ENCODE measurements at places on chromosomes 11 and 22.
A peak's percentile ranks its signal among the peaks of the same experiment; 100 is the strongest.

- no peak for DNase-seq
These were observed 78.4 kb downstream of the MYO7A start for GRCh38 chr11:77206264-77207018.

- no peak for DNase-seq
These were observed 17.2 kb downstream of the SLC2A11 start for GRCh38 chr22:23874871-23875270.

GRCh38 chr11:3014943-3015342, 22.8 kb upstream of the NAP1L4 start:
- DNase-seq = no peak

DNA sequence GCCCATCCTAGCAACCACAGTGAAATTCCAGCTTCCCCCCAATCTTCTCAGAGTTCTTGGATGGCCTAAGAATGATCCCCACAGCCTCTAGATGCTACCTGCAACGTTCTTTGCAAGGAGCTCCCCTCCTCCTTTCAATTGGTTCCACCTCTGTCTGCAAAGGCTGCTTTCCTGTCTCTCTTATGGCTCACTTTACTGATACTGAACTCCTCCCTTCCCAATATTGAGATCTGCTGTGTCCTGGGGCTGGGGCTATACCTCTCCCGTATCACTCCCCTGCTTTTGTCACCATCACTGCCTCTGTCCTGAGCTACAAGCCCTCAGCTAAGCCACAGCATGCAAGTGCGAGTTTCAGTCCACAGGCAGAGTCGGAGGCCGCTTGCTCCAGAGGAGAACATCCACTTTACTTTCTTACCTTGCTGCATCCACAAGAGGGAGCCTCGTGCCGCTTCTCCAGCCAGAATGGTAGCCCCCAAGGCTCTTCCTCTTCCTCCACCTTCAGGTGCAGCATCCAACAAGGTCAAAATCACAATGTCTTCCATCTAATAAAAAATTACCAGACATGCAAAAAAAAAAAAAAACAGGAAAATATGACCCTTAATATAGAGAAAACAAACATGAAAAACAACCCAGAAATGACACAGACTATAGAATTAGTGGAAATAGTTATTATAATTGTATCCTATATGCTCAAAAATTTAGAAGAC, 48.6 kb upstream of the TMEM45B start:
- DNase-seq = no peak

- no peak for DNase-seq
These were observed 48.6 kb upstream of the UCP3 start for GRCh38 chr11:74057249-74058151.

DNA sequence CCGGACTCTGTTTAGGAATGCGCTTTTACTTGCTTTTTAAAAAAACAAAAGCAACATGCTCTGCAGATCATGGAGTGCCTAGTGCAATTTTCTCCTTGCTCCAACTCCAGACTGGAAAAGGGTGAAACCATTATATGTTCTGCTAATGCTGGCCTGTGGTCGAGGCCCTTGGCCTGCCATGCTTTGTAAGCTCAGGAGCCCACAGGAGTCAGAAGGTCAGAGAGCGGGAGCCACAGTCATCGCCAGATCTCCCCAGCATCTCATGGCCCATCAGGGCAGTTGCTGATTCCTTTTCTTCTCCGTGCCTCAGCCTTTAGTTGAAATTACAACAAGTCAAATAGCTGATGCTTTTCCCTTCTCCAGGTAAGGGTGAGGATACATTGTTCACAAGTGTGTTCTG, 80.3 kb downstream of the DDIAS start:
- DNase-seq = no peak

DNA sequence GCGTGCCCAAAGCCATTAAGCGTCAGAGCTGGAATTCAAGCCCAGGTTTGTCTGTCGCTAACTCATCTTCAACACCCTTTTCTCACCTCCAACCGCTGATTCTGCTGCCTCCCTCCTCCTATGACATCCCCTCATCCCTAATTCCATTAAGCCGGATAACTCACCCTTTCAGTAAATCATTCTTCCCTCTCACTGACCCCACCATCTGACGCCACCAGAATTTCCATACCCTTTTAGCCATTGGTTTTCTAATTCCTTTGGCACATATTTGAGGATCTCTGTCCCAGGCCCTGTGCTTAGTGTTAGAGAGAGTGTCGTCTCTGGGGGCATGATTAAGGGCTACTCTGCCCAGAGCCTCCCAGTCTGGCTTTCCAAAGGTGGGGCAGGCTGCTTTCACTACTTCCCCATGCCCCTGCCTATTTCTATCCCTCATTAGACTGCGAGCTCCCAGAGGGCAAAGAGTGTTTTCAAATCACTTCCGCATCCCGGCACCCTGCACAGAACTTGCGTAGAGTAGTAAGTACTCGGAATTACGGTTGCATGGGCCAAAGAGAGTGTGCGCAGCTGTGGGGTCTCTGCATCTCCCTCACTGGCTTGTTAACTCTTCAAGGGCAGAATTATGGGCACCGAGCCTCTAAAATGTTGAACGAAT, 3.9 kb downstream of the KLHL35 start:
- no peak for DNase-seq

DNA sequence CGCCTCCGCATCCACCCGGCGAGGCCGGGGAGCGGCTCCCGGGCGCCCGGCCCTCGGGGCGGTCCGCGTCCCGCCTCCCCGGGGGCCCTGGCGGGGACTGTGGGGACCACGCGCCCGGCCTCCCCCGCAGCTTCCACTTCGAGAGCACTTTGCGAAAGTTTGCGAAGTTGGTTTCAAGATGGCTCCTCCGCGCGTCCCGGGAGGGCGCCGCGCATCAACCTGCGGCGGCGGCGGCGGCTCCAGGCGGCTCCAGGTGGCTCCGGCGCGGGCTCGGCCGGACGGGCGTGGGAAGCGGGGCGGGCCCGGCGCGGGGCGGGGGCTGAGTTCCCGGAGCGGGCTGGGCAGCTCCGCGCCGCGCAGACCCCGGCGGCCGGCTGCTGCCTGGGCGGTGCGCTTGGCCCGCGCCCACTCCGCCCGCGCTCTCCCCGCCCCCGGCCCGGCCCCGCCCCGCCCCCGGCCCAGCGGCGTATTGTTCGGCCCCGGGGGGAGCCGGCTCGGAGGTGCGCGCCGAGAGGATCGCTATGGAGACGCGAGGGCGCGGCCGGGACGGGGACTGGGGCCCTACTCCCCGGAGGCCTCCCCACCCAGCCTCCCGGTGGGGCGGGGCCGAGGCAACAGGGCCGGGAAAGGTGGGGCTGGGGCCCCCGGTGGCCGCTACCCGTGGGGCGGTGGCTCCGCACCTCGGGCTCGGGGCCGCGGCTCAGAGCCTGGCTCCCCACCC, at the start of gene CELSR1:
CELSR1 (minus strand) TSS at position 396 of the 721 bp plus-strand sequence. CDS start 450 bp downstream, outside the sequence.
- no peak for DNase-seq

GRCh38 chr22:16838073-16838472, 12.9 kb upstream of the XKR3 start:
- DNase-seq = no peak

DNA sequence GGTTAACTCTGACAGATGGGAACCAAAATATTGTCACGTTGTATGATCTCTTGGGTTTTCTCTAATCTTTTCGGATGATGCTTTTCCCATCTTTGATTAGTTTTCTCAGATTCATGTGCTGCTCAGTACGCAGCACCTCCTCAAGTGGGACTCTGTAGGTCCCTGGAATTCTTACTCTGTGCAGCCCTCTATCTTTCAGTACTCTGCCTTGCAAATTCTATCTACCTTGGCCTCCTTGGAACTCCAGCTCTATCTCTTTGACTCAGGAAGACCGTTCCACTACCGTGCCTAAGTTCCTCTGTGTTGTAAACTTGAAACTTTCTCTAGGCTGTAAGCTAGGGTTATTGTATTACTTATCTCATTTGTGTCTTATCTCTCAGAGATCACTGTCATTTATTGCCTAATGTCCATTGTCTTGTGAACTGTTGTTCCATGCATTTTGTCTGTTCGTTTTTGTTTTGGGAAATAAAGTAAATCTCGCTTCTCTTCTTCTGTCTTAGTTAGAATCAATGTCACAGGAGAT, 20.1 kb upstream of the CHORDC1 start:
- DNase-seq = no peak

DNA sequence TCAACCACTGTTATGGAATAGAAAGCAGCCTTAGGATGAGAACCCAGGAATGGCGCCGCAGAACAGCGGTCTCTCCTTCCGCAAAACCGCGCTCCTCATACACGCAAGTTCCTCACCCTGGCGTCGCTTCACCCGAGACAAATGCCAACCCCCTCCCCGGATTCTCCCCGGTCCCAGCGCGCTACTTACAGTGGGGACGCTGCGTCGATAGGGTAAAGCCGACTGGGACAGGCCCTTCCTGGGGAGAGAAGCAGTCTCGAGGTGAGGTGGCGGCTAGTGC, 287 bp downstream of the RPS13 start:
- peak; percentile 10 for DNase-seq

DNA sequence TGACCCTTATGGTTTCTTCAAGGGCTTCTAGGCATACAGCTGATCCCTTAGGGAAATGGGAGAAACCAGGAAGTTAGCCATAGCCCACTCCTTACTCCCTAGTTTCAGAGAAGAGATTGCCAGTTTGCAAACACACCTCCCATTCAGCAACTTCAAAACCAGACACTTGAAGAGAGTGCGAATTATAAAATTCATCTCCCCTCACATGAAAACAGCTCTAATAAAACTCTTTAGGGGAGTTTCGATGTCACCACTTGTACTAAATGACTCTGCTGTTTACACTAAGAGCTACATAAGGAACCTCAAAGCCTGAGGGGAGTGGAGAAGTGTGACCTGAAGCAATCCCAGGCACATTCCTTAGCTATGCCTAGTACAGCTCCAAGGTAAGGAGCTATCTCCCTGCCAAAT, 8.3 kb downstream of the LGR4 start:
- DNase-seq = no peak

DNA sequence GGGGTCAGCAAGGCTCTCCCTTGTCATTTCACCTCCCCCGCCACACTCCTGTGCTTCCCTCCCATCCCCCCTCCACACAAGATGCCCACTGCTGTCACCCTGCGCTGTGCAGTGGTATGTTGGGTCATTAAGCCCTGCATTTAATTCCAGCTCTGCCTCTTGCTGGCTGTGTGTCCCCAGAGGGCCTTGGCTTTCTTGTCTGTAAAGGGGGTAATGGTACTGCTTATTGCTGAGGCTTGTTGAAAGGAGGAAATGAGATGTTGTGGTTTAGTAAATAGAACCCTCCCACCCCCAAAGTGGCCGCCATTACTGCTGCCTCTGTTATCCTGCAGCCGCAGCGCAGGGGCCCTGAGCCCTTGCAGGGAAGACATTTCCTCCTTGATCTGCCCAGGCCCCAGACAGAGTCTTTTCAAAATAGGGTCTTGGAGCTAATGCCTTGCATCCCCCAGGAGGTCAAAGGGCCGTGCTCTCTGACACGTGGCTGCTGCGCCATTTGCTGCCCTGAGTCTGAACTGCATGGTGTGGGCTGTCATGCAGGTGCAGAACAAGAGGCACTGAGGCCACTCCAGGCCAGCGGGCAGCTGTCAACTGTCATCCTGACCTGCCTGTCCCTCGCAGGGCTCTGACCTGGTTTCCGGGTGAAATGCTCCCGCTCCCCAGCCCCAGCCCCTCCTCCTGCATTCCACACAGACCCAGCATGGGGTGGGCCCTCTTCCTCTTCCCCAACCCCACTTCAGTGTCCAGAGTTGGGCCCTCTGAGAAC, 18.7 kb downstream of the PVALB start:
- DNase-seq = no peak

DNA sequence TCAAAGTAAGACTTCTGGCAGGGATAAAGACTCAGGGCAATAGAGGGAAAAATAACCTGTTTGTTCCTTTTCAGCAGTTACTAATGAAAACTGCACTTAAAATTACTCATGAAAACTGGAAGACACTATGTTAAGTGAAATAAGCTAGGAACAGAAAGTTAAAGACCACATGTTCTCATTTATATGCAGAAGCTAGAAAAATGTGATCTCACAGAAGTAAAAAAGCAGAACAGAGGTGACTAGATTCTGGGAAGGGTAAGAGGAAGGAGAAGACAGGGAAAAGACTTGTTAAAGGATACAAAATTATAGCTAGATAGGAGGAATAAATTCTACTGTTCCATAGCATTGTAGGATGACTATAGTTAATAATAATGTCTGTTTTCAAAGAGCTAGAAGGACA, 22.2 kb downstream of the HPS5 start:
- DNase-seq = no peak

DNA sequence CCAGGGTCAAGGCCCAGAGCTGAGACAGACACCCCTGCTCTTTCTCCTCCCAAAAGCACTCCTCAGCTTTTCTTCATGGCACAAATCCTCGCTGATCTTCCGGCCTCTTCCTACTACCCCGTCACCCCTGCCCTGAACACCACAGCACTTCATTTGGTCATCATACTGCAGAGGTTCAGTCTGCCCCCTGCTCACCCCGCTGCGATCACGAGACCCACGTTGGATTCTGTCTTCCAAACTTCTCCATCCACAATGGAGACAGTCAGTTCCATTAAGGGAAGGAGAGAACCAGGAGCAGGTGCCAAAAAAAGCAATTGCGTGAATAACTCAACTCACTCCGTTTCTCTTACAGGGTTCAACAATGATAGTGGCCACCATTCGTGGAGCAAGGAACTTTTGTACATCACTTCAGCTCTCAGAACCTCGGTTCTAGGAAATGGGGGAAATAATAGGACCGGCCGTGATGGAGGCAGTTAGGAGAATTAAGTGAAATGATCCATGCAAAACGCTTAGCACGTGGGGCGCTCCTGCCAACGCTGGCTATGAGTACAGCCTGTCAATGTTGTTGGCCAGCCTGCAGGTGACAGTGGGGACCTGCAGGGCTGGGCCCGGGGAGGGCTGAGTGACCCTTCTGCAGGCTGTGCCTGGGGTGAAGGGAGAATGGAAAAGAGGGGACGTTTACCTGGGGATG, 45.9 kb downstream of the MN1 start:
- DNase-seq = no peak

- DNase-seq = no peak
These were observed 6.7 kb upstream of the OR5I1 start for GRCh38 chr11:55942785-55943392.

DNA sequence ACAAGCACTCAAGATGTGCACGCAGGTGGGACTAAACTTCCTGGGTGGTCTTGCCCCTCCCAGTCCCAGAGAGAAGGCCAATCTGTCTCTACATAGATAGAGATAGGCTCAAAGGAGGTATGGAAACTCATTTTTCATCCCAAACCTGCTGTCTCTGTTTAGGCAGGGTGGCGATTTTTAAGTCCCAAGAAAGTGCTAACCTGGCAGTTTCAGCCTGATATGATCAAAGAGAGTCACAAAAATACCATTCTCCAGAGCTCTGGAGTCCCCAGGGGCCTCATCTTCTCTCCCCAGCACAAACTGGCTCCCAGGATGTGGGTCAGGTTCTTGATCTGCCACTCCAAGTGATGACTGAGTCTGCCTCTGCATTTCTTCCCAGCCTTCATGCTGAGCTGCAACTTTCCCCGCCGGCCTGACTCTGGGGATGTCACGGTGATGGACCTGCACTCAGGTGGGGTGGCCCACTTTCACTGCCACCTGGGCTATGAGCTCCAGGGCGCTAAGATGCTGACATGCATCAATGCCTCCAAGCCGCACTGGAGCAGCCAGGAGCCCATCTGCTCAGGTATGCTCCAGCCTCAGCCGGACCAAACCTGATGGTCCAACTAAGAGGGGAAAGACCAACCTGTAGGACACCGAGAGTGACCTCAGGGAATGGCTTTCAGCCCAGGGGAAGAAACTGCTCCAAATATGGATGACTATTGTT, 129.5 kb downstream of the SEZ6L start:
- DNase-seq = no peak
